ENCODE measurements at places on chromosomes 2 and 18. TPM values are rescaled to one million over a fixed set of nuclear protein-coding genes. Genes with fewer than 3 reads are reported as not detected.

DNA sequence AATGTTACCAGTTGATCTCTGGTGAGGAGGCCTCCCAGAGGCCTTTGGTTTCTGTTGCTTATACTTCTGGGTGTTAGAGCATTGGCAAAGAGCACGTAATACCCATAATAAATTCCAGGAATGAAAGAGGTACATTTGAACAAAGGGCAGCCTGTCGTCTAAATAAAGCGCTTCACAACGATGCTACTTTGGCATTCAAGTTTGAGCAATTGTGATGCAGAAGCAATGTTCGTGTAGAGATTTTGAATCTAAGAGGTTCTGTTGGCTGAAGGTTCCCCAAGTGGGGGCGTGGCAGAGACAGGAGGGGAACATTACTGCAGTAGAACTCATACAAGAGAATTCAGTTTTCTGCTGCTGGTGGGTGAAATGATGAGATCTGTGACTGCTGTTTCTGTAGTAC lies 27.8 kb downstream of the ZNF532 start:
- H3K27me3 ChIP-seq: no peaks in the 10 kb centered on the region
- H3K4me3 ChIP-seq: no peak overlapping the region
- no peaks in the 10 kb centered on the region for H3K4me1 ChIP-seq
- no peak overlapping the region for H3K27ac ChIP-seq

Gene CACNB4
- 0.34 TPM for polyA plus RNA-seq

- no peaks in the 10 kb centered on the region for H3K4me1 ChIP-seq
- no peak for DNase-seq
- H3K27me3 ChIP-seq: no peaks in the 10 kb centered on the region
Observed at GRCh38 chr2:64763126-64763525, 109.4 kb upstream of the SERTAD2 start.

Gene MARCO
- polyA plus RNA-seq: 0.80 TPM

DNA sequence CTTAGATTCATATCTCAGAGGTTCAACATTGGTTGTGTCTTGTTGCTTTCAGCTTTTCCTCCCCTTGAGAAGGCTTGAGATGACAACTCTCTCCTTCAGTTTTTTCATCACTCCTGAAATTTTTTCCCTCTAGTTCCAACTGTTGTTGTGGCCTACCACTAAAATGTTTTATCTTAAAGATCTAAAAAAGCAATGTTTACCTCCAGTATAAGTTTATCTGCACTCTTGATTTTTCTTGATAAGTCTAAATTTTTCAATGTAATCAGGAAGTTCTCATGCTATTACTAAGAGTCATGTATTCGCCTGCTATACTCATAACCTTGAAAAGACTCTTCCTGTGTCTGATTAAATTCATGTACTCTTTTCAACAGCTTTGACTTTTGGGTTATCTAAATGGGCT lies 366.3 kb upstream of the TFPI start:
- H3K36me3 ChIP-seq: no peaks in the 10 kb centered on the region
- H3K4me3 ChIP-seq: no peak overlapping the region
- H3K27me3 ChIP-seq: no peaks in the 10 kb centered on the region
- H3K4me1 ChIP-seq: peaks cover 10% of the 10 kb centered on the region

- no peak for DNase-seq
- no peak overlapping the region for H3K27ac ChIP-seq
- H3K36me3 ChIP-seq: no peaks in the 10 kb centered on the region
- H3K4me3 ChIP-seq: no peak overlapping the region
- H3K4me1 ChIP-seq: no peaks in the 10 kb centered on the region
Observed at GRCh38 chr18:58516514-58517285, 112.2 kb downstream of the ALPK2 start.

DNA sequence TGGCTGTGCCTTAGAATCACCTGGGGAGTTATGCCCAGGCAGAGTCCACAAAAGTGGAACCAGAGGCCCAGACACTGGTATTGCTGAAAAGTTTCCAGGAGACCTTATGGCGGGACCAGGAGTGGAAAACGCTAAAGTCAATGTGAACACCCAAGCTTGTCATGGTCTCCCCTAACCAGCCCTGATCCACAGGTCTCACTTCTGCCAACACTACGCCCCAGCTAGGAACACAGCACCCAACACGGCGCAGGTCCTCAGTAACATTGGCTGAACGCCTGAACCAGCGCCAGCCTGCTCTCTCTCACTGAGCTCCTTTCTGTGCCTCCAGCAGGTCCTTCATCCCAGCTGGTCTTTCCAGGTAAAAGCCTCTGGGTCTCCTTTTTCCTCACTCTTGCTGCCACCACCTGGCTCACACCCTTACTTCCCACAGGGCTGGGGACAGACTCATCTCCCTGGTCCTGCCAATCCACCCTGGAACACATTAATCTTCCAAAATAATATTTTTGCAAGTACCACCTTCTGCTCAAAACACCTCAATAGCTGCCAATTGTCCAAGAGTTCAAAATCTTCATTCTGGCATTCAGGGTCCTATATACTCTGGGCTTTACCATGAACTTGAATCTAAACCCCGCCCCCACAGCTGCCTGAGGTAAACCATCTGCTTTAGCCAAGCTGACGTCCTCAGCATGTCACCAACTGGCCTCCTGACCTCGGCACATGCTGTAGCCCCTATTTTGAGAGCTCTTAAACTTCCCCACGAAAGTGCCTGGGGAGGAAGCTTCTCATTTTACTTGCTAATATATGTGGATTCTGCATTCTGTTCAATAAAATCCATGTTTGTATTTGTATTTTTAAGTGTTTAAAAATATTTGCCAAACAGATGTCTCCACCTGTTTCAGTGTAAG lies 34.6 kb downstream of the ADCY3 start:
- H3K36me3 ChIP-seq: no peaks in the 10 kb centered on the region
- no peaks in the 10 kb centered on the region for H3K27me3 ChIP-seq
- H3K4me1 ChIP-seq: no peaks in the 10 kb centered on the region

Gene NOL4
- polyA plus RNA-seq: 2.5 TPM

- no peaks in the 10 kb centered on the region for H3K27me3 ChIP-seq
- DNase-seq: no peak
- no peaks in the 10 kb centered on the region for H3K4me1 ChIP-seq
- no peak overlapping the region for H3K4me3 ChIP-seq
- H3K27ac ChIP-seq: no peak overlapping the region
Observed at GRCh38 chr2:239461291-239462190, 60.7 kb upstream of the HDAC4 start.

DNA sequence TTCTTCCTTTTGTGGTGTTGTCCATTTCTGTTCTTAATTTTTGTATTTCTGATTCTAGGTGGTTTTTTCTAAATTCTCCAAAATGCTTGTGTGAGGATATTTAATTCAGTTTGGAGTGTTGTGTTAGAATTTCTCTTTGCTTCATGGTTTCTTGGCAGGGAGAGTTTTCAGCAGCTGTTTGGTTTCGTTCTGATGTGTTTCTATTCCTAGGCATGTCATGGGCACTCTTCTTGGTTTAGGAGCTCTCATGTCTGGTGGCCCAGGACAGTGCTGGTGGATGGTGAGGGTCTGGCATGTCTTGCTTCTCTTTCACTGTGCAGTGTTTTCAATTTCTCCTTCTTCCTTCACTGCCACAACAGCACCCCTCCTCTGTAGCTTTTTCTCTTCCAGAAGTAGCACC lies 52.9 kb downstream of the OSBPL6 start:
- no peaks in the 10 kb centered on the region for H3K36me3 ChIP-seq
- H3K4me3 ChIP-seq: no peak overlapping the region

Gene CPO
- 0.15 TPM for polyA plus RNA-seq

- DNase-seq: no peak
- peaks cover 3% of the 10 kb centered on the region for H3K4me1 ChIP-seq
Observed at GRCh38 chr18:56067969-56068671, 480.1 kb upstream of the TCF4 start.

DNA sequence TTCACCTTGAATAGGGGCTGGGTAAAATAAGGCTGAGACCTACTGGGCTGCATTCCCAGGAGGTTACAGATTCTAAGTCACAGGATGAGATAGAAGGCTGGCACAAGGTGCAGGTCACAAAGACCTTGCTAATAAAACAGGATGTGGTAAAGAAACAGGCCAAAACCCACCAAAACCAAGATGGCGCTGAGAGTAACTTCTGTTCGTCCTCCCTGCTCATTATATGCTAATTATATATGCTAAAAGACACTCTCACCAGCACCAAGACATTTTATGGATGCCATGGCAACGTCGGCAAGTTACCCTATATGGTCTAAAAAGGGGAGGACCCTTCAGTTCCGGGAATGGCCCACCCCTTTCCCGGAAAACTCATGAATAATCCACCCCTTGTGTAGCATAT lies 711.5 kb upstream of the KLHL29 start:
- H3K27me3 ChIP-seq: peaks cover 3% of the 10 kb centered on the region
- no peaks in the 10 kb centered on the region for H3K36me3 ChIP-seq
- H3K27ac ChIP-seq: no peak overlapping the region
- no peak overlapping the region for H3K4me3 ChIP-seq
- no peak for DNase-seq
